ENCODE measurements at places on chromosomes 7 and 10.

DNA sequence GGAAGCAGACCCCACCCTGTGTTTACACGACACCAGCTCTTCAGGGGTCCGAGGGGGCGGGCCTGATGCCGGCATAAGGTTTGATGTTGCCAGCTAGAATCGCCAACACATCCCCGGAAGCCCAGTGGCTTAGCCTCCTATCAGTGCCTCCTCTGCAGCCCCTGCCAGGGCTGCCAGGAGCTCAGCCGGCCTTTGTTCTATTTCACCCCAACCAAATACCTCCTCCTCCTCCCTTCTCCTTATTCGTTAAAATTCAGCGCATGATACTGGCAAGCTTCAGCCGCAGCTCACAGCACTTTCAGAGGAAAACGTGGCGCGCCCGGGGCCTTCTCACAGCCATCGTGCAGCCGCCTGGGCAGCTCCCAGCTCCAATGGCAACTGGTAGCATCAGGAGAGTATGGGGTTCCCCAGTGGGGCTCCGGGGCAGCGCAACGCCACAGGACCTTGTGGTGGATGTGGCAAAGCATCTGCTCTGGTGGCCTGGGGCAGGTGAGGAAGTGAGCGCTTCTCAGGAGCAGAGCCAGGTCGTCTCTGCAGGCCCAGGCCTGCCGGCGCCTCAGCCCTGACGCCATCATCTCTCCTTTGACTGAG is 176.4 kb upstream of the RHEB start:
- no peak for DNase-seq

GRCh38 chr10:22427101-22427500 is 81.8 kb downstream of the SPAG6 start:
- DNase-seq = no peak

- DNase-seq = no peak
Measured at GRCh38 chr10:22573820-22574569, 140.4 kb downstream of the PIP4K2A start.

DNA sequence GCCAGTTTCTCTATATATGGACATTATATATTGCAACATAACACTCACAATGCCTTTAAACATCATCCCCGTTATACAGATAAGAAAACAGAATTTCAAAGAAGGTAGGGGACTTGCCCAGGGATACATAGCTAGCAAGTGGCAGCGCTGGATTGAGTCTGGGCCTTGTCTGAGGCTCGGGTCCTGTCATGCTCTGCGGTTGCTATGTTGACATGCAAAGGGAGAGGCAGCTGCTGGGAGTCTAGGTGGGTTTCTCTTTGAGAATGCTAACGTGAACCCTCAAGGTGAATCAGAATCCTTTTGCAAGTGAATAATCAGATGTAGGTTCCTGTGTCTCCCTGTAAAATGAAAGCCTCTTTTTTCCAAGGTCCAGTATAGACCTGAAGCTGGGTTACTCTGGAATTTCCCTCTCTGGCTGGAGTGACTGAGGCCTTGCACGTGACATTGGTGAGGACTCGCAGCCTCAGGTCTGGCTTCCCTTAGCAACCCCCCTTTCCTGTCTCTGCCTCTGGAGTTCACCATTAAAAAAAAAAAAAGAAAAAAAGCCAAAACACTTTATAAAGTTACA is 38.9 kb downstream of the TCF7L2 start:
- DNase-seq = no peak

- DNase-seq = no peak
Measured at GRCh38 chr10:79051766-79052165, 17.0 kb upstream of the ZMIZ1 start.

GRCh38 chr7:86926732-86927131 is 132.7 kb downstream of the ELAPOR2 start:
- no peak for DNase-seq

GRCh38 chr7:111240371-111240770 is 149.4 kb downstream of the LRRN3 start:
- DNase-seq = no peak

DNA sequence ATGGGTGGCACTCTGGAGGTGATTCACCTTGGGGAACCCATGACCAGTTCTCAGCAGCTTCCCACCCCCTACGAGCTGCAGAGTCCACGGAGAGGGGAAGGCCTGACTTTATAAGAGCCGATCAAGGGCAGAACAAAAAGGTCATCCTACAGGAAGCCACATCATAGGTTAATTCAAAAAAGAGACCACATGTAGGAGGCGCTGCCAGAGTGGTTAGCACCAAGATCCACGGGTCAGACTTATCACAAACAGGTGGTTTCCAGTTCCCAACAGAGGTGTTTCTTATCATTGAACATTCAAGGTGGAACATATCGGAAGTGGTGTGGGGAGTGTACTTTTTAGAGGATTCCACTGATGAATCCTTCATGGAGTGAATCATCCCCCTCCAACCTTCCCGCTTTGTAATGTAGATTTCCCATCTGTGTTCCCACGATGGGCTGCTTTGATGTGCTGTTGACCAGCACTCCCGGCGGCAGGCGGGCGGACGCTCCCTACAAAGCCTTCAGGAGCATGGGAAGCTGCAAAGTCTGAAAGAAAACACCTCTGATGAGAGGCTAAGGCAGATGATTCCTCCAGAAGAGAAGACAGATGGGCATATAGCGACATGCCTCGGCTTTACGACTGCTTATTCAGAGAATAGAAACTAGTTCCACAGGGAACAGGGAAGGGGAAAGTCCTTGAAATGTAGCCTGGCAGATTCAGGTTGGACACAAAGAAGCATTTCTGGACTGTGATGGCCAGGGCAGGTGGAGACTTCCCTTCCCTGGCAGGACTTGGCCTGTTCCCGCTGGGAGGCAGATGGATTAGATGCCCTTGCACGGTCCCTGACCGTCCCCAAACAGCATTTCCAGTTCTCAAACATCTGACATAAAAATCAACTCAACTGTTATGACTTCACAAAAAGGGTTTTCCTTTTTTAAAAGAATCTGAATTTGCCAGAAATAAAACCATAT is 66.5 kb downstream of the AFAP1L2 start:
- no peak for DNase-seq

GRCh38 chr10:125093974-125094705 is 66.2 kb downstream of the CTBP2 start:
- DNase-seq = no peak

DNA sequence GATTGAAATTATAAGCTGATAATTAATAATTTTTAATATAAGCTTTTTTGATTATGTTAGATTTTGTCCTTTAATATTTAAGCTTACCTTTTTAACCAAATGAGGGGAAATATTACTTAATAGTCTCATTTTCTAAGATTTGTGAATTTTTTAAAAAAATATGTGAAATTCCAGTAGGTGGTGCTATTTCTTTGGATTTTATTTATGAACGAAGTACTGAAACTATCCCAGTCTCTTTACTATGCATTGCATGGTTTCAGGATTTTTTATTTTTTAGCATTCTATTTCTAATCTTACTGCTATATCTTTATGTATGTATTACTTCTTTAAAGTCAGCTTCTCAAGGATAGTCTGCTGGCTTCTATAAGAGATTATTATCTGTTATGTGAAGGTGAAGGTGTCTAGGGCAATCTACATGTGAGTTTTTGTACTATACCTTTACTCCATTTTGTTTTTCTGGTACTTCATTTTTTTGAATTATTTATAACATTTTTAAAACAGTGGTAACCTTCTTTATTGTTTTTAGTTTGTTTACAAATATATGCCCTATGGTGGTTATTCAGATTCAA is 78.3 kb downstream of the ATRNL1 start:
- no peak for DNase-seq

GRCh38 chr10:95542330-95542729 is 18.8 kb downstream of the SORBS1 start:
- DNase-seq = no peak

DNA sequence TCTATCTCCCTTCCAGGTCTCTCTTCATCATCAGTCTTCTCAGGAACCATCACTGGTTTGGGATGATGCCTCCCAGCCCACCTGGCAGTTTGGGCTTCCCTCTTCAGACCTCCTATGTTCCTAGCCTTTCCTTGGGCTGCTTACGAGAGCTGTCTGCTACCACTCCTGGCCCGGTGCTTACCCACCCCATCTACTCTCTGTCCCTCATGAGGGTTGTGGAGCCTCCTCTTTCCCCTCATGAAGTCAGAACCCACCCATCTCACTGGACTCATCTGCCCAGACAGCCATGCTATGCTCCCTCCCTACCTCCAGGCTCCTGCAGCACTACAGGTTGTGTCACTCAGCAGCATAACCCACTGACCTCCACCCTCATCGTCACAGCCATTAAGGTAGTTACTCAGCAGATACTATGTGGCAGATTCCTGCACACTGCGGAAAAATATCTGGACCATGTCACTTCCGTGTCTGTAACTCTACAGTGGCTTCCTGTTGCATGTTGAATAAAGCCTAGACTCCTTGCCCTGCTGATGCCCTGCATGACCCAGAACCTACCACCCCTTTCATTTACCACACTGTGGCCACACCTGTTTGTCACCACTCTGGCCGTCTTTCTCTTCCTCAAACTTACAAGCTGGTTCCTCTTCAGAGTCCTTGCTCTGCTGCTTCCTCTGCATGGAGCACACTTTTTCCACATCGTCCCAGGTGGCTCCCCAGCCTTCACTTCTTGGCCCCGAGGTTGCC is 2.0 kb downstream of the DBNL start:
- no peak for DNase-seq

- no peak for DNase-seq
Measured at GRCh38 chr7:17521437-17521836, 223.0 kb downstream of the AHR start.

GRCh38 chr7:137731436-137731835 is 115.3 kb downstream of the DGKI start:
- no peak for DNase-seq

GRCh38 chr7:151730591-151730990 is 146.3 kb downstream of the PRKAG2 start:
- no peak for DNase-seq

DNA sequence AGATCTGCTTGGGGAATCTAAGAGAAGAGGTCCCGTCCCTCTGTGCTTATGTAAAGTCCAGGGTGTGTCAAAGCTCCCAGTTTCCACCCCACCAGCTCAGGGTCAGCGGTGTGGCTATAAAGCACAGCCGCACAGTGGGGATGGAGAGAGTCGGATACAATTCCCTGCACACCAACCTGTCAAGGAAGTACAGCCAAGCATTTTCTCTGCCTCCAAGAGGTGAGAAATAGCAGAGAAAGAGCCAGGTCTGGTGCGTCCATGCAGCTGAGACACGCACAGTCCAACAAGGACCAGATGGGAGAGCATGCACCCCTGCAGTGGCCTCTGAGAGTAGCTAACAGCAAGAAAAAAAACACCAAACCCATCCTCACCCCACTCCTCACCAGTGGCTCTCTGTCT is 61.3 kb upstream of the WAC start:
- no peak for DNase-seq

DNA sequence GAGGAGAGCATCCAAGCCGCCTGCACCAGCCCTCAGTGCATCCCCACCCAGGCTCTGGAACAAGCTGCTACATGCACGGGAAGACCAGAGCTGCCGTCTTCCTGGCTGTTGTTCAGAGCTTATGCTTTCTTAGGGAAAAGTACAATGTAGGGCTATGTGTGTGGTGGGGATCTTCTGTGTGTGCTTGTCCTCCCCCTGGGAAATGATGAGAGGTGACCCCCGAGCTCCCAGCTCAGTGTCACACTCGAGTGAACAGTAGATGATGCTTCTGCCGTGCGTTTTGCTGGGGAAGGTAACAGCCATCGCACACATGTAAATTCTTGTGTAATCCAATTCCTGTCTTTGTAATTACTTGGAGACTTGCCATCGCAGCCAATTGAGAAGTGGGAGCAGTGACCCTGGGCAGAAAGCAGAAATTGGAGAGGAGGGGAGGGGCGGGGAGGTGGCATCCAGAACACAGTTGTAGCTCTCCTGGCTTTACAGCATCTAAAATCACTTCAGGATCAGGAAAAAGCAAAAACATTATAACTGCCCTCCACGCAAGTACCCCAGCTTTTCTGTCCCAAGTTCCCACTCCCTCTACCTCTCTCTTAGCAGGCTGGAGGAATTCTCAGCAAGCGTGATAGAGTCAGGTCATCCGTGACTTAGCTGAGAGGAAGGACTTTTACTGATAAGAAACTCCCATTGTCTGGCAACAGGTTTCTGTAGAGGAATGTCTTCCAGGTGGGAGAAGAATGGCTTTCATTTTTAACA is 149.6 kb downstream of the TCF7L2 start:
- no peak for DNase-seq

- no peak for DNase-seq
Measured at GRCh38 chr7:105387508-105388355, 989 bp downstream of the SRPK2 start.

GRCh38 chr10:46526682-46527038 is 29.8 kb downstream of the GPRIN2 start:
- DNase-seq = no peak

DNA sequence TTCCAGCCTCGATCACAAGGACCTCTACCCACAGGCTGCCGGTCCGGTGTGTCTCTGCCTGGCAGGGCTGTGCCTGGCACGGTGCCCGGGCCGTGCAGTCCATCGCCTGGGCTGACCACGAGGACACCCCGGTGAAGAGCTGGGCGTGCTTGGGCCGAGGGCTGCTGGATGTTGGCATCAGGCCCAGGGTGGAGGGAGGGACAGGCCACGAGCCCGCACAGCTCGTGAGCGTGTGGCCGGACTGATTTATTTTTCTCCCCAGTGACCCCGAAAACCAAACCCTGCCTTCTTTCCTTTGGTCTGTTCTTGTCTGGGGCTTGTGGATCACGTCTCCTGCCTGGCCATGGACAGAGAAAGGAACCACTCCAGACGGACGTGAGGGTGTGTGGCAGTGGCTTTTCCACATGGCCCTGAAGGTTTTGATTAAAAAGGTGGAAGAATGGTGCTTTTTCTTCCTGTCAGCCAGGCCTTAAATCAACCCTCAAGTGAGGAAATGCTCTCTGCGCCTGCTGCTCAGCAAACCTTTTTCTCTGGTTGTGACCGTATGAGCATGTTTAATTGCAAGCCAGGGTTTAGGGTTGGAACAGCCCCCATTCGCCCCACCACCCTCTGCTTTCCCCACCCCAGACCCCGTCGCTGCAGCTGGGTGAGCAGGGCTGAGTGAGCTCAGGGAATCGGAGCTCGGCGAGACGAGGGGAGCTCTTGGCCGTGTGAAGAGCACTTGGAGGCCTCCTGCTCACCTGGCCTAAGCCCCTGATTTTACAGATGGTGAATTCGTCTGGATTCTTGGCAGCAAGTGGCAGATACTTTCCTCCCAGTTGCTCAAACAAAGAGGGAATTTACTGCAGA is 130.1 kb downstream of the RGS10 start:
- DNase-seq = no peak

Measured in activated naive CD4-positive, alpha-beta T cell (primary cell).